ENCODE measurements at places on chromosomes 1 and 21.

DNA sequence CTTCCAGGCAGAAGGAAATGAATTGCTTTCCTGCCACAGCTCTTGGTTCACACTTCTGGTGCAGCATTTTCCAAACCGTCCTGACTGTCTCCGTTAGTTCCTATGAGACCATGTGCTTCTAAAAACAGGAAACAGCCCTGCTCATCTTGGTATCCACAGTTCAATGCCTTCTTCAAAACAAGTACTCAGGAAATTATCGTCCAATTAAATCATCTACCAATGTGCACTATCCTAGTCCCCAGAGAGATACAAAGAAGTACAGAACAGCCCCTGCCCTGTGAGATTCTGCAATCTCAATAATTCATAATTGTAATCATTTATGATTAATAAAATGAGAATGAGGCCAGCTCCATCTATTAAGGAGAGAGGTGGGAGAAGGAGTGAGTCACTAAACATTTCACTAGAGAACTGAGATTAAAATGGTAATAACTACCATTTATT, 11.2 kb downstream of the CLEC20A start:
- DNase-seq, result no peak

DNA sequence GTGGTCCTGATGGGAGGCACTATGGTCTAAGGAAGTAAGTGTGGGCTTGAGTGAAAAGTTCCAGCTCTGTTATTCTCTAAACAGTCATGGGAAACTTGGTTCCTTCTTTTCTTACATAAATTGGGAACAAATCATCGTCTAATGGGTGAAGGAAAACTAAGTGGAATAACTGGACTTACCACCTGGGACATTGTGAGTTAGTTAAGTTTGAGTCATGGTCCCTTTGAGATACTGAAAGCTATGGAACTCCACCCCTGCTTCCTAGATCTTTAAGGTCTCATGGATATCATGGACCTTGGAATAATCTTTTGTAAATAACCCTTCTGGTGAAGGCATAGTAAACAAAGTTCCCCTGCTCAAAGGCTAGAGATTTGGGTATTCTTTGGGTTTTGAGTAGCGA, 16.1 kb upstream of the TXLNA start:
- DNase-seq, result no peak

DNA sequence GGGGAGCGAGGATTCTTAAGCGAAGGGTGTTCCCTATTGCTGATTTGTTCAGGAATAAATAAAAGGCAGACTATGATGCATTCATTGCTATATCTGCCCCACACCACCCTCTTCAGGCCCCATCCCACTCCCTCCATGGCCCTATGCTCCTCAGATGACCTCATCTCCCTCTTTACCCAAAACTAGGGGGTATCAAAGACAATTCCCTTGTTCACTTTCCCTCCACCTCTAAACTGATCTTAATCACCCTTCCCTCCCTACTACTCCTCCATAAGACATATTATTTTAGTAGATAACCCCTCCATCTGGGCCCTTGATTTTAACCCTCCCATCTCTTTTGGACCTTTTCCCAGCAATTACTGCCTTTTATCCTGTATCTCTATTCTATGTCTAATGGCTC, 434.9 kb upstream of the RUNX1 start:
- DNase-seq, result no peak

DNA sequence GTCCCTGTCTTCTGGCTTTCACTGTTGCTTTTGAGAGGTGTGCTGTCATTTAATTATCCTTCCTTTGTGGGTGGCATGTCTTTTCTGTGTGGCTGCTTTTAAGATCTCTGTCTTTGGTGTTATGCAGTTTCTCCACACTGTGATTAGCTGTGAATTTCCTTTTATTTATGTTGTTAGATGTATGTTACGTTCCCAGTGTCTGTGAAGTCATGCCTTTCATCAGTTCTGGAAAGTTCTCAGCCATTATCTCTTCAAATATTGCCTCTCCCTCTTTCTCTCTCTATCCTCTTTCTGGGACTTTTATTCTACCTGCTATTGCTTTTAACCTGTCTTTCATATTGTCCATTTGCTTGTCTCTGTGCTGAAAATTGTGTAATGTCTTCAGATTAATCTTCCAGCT, 21.0 kb upstream of the CSF3R start:
- DNase-seq, result no peak

DNA sequence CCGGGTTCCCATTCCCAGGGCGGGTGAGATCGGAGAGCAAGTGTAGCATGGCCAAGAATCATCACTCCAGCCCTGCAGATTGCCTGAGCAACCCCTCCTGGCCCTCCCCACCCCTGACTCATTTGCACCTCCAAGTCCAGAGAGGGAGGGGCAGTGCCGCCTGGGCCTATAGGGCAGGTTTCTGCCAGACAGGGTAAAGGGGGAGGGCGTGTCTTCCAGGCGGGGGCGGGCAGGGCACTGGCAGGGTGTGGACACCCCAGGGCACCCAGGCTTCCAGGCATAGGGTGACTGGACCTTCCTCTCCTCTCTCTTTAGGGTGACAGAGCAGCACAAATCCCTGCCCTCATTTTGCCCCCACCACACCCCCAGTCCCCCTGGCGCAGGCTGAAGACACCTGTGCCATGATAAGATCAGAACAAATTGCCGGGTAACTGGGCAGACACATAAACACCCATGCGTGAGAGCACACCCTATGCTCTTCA, 3.2 kb upstream of the CRYBG2 start:
- DNase-seq, result no peak

- DNase-seq, result no peak
These were observed 31.4 kb downstream of the CLSTN1 start for GRCh38 chr1:9792156-9793042.

GRCh38 chr1:53379662-53380002, 51.8 kb upstream of the LRP8 start:
- no peak for DNase-seq

- DNase-seq, result no peak
These were observed 10.9 kb upstream of the RGS2 start for GRCh38 chr1:192797891-192798290.

DNA sequence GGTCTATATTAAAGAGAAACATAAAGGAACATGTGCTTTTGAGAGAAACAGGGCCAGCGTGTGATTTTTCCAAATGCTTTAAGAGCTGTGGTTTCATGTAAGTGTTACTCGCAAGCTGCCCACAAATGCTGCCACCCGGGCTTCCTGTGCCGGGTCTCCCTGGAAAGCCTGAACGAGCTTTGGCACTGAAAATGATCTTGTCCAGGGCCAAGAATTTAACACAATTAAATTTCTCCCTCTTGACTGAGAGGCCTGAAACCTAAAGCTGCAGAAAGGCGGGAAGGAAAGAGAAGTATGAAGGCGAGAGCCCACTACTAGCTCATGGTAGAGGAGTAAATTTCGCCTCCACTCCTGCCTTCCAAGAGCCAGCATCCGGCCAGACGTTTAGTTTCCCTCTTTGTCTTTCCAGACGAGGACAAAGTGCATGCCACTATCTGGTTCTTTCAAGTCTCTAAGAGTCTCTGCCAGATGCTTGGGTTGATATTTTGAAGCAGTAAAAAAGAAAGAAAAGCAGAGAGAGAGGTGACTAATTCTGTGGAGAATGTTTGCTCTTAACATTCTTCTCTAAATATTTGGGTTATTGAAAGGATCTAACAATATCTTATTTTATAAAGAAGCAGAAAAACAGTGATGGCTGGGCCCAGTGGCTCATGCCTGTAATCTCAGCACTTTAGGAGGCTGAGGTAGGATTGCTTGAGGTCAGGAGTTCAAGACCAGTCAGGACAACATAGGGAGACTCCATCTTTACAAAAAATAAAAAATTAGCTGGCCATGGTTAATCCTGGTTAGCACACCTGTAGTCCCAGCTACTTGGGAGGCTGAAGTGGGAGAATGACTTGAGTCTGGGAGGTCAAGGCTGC, 100.0 kb upstream of the HNRNPU start:
- DNase-seq, result no peak

GRCh38 chr1:185152187-185152767, 4.5 kb downstream of the TRMT1L start:
- no peak for DNase-seq

GRCh38 chr1:234969581-234970400, 158.8 kb downstream of the TOMM20 start:
- no peak for DNase-seq

DNA sequence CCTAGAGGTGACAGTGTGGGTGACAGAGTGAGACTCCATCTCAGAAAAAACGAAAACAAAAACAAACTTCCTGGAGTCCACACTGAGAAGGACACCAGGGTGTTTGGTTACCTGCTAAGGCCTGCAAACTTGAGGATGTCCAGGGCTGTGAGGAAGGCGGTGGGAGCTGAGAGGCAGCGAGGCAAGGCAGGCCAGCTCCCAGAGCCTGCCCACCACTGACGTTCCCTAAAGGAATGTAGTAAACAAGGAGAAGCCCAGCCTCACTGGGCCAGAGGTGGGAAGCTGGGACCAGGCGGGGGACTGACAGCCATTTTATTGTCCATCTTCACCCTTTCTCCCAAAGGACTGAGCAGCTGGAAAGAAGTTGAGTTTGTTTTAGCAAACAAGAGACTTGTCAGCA, 24.1 kb downstream of the SHISA4 start:
- no peak for DNase-seq

DNA sequence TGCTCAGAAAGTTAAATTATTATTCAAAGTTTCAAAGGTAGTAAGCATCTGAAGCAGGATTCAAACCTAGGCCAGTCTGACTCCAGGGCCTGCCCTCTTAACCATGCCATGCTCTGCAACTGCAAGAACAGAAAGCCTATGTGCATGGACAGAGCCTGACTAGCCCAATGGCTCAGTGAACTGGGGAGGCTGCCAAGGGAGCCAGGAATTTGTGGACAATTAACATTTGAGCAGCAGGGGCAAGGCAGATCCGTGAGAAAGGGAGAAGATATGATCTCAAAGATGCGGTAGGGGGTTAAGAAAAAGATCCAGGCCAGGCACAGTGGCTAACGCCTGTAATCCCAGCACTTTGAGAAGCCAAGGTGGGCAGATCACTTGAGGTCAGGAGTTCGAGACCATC, 6.5 kb upstream of the ATP1A4 start:
- no peak for DNase-seq

GRCh38 chr1:116983678-116984077, 17.9 kb upstream of the CD101 start:
- DNase-seq, result no peak

DNA sequence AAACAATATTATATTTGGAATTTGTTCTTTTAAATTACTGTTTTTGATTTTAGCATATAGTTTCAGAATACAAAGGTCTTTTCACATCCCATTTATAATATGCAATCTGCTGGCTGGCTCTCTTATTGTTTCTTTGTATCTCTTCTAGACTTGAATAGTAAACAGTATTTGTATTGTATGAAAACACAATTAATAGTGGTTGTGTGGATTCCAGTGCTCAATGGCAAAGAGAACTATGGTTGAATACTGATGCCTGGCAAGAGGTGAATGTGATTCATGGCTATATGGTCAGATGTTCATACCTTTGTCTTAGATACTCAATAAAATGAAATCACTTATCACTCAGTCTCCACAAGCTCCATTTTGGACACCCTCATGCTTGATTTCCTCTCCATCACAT, 37.2 kb downstream of the OR6Y1 start:
- no peak for DNase-seq

DNA sequence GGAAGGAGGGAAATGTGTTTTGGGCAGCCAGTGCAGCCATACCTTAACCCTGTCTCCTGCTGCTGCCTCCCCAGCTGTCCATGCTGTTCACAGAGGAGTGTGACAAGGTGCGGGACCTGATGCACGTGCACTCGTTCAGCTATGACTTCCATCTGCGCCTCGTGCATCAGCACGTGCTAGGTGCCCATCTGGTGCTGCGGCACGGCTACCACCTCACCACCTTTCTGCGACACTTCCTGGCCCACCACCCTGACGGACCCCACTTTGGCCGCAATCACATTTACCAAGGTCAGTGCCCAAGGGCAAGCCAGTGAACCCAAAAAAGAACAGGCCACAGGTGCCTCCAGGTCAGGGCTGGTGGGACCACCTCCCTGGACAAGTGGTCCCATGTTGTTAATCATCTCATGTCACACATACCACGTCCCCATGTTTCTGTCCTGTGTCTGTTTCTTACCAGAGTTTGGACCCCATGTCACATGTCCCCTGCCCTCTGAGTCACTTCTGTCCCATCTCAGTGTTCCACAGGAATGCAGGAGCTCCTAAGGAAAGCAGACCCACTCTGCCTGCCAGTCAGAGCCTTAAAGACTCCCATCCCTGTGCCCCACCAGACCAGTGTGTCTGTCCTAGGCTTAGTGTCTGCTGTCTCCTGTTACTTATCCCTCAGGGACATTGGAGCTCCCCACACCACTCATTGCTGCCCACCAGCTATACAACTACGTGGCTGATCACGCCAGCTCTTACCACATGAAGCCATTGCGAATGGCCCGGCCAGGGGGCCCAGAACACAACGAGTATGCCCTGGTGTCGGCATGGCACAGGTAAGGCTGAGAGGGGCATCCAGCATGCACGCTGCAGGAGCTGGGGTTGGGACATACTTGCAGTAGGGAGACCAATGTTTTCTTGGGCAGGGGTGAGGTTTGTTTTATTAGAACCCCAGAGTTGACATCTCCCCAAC, 6.6 kb downstream of the HYI start:
- DNase-seq, result no peak

DNA sequence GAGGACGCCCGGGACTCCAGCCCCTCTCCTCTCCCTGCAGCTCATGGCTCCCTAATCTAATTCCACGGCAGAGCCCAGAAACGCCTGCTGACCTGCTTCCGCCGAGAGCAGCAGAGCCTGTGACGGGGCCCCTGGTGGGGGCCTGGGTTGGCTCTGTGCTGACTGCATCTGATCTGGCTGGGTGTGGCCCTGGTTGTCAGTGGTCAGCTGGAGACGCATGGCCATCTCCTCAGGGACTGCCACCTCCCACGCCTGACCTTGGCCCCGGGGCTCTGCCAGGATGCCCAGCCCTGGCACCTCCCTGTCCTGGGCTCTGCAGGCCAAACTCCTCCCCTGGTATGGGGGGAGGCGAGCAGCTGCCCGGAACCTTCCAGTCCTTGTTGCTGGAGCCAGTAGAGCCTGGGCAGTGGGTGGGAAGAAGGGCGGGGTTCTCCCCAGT, 1.1 kb upstream of the PLCH2 start:
- DNase-seq, result no peak

- DNase-seq, result no peak
These were observed at the start of gene ZBTB18 for GRCh38 chr1:244050835-244051444. ZBTB18 (plus strand) TSS chr1:244051283; CDS start chr1:244051432, 149 bp downstream.

DNA sequence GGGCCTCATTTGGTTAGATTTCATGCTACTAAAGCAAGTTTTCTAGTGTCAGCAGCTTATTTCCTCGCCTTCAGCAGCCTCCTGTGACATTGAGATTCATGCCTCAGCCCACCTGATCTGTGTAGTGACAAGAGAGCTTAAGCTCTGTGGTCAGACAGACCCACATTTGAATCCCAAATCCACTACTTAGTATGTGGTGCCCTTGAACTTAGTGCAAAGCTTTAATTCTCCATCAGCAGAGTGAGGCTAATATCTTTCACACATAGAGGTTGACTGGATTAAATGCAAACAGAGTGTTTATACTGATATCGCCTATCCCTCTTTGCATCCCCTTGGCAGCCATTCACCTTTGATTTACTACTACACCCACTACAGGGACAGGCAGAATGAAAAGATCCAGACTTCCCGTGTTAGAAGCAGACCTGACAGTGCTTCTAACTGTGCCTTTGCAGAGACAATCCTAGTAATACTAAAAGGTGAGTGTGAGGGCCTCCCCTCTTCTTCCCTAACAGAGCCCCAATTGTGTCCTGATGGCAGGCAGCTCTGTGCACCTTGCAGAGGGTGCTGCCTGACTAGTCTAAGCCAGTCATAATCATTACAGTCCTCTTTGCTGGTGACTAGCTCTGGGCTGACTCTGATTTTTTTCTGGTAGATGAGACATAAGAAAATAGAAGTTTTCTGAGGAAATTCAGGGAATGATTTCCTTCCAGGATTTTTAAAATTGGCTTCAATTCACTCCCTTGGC, 264.0 kb downstream of the CTH start:
- no peak for DNase-seq

GRCh38 chr1:45375104-45376090, 35.2 kb upstream of the MUTYH start:
- DNase-seq, result no peak
